Activated CD8-positive, alpha-beta T cell treated with anti-CD3 and anti-CD28 coated beads for 36 hours (primary cell): ENCODE measurements at places on chromosomes 7 and 10.

GRCh38 chr10:124935946-124936345 lies 6.0 kb upstream of the ZRANB1 start:
- no peak overlapping the region for H3K4me3 ChIP-seq
- peaks cover 11% of the 10 kb centered on the region for H3K36me3 ChIP-seq
- H3K27ac ChIP-seq = no peak overlapping the region
- DNase-seq = peak; percentile 36

DNA sequence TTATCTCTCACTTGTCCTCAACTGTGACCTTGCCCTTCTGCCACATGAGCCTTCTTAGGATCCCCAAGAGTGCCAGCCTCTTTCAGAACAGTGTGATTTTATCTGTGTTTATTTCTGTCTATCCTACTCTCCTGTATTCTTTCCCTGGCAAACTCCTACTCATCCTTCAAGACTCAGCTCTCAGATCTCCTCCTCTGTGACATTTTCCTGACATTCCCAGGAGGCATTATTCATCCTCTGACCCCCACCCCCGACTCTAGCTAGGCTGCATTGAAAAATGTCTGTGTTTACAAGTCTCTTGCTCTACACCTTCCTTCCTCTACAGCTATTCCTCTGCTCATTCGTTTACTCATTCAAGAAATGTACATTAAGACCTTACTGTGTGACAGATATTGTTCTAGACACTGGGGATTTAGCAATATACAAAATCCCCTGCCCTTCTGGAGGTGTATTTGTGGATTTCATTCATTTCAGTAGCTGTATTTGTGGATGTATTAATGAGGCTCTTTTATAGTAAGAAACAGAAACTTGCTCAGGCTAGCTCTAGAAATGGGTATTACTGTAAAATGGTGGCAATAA lies 61.4 kb upstream of the COMTD1 start:
- peaks cover 2% of the 10 kb centered on the region for H3K4me1 ChIP-seq
- no peak for DNase-seq
- no peaks in the 10 kb centered on the region for H3K36me3 ChIP-seq
- no peak overlapping the region for H3K27ac ChIP-seq
- no peak overlapping the region for H3K4me3 ChIP-seq

DNA sequence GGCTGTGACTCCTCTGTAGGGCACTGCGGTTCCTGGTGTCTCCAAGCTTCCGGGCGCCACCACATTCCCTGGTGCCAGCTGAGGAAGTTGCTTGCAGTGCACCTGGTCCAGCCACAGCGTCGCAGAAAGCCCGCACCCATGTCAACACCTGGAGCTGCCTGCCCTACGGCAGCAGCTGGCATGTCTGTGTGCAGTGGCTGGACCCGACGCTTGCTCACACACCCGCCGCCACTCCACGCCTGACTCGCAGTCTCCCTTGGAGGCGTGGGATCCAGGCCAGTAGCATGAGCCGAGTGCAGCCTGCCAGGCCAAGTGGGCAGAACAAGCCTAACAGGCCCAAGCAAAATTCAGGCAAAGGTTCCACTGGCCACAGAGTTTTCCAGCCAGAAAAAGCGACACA lies 118.1 kb upstream of the PHF14 start:
- H3K4me1 ChIP-seq = no peaks in the 10 kb centered on the region
- H3K4me3 ChIP-seq = no peak overlapping the region
- DNase-seq = no peak
- H3K27ac ChIP-seq = no peak overlapping the region
- no peaks in the 10 kb centered on the region for H3K36me3 ChIP-seq

GRCh38 chr7:137881607-137882260 lies 35.0 kb upstream of the DGKI start:
- no peak for DNase-seq
- peak overlapping the region; percentile 34 for H3K27ac ChIP-seq
- peaks cover 49% of the 10 kb centered on the region for H3K36me3 ChIP-seq
- H3K4me3 ChIP-seq = no peak overlapping the region
- H3K4me1 ChIP-seq = peaks cover 6% of the 10 kb centered on the region
- no peaks in the 10 kb centered on the region for H3K27me3 ChIP-seq
